ENCODE measurements at places on chromosomes 4 and X.

- DNase-seq: no peak
Measured at GRCh38 chr4:18012134-18012806, 9.3 kb downstream of the LCORL start.

GRCh38 chr4:77203380-77204197 is 46.6 kb downstream of the CCNG2 start:
- peak; percentile 33 for DNase-seq

GRCh38 chr4:104472766-104473165 is 21.9 kb downstream of the CXXC4 start:
- DNase-seq: no peak

DNA sequence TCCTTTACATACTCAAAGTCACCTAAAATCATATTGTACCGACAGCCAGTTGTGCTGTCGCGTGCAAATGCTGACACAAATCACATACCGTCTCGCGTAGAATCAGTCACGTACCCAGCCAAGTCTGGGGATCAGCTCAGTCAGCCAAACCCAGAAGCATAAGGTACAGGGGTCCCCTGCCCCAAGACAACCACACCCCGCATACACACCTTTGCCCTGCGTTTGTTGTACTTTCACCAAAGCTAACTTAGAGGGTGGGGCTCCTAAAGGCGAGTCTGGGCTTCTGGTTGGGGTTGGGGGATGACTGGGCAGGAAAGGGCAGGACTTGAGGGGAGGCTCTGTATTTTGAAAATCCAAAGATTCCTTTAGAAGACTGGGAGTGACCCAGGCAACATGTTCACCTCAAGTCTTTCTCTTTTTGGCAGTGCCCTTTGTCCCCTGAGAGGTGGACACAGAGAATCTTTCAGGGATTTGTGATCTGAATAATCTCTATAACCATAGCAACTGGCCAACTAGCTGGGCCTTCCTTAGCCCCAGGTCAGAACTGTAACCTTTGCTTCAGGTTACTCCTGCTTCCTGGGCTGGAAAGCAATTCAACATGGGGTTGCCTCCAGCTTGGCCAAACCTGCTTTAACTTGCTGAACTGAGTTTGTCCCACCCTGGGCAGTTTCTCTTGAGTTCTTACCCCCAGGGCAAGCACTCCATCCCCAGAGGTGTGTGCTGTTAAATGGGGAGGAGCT is 992 bp downstream of the GDPD2 start:
- no peak for DNase-seq

DNA sequence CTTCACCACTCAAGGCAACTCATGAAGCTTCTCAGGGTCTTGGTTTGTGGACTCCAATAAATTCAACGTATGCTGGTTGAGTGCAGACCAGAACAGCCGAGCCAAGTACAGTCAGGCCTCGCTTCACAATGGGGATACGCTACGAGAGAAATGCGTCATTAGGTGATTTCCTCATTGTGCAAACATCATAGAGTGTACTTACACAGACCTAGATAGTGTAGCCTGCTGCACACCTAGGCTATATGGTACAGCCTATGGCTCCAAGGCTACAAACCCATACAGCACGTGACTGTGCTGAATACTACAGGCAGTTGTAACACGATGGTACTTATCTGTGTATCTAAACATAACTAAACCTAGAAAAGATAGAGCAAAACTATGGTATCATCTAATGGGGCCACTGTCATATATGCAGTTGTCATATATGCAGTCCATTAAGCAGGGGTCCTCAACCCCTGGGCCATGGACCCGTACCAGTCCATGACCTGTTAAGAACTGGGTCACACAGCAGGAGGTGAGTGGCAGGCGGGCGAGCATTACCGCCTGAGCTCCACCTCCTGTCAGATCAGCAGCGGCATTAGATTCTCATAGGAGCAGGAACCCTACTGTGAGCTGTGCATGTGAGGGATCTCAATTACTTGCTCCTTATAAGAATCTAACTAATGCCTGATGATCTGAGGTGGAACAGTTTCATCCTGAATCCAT is 31.5 kb downstream of the RTL5 start:
- DNase-seq: no peak

DNA sequence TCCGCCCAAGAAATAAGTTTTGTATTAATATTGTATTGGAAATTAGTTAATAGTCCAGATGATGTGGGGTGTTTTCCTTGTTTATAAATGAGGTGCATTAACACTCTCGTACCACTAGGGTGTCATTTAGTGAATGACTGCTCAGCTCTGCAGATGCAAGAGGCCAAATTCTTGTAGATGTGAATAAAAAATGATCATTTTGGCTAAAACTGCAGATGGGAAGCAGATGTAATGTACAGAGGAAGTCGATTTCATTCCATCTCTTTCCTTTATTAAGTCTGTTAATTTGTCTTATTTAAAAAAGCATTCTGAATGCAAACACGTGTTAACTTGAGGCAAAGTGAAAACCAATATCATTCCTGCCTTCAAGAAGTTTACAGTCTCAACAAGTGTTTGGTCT is 108.1 kb downstream of the DHX15 start:
- no peak for DNase-seq

- DNase-seq: peak; percentile 58
Measured at GRCh38 chr4:140095694-140096482, 58.1 kb downstream of the MAML3 start.

GRCh38 chr4:73450398-73451004 is 14.5 kb downstream of the AFP start:
- DNase-seq: no peak

GRCh38 chr4:2798399-2799223 is 5.7 kb downstream of the SH3BP2 start:
- DNase-seq: no peak

GRCh38 chrX:39497702-39498265 is 600.0 kb downstream of the BCOR start:
- DNase-seq: no peak

GRCh38 chr4:10013722-10014121 is 7.6 kb downstream of the SLC2A9 start:
- no peak for DNase-seq

DNA sequence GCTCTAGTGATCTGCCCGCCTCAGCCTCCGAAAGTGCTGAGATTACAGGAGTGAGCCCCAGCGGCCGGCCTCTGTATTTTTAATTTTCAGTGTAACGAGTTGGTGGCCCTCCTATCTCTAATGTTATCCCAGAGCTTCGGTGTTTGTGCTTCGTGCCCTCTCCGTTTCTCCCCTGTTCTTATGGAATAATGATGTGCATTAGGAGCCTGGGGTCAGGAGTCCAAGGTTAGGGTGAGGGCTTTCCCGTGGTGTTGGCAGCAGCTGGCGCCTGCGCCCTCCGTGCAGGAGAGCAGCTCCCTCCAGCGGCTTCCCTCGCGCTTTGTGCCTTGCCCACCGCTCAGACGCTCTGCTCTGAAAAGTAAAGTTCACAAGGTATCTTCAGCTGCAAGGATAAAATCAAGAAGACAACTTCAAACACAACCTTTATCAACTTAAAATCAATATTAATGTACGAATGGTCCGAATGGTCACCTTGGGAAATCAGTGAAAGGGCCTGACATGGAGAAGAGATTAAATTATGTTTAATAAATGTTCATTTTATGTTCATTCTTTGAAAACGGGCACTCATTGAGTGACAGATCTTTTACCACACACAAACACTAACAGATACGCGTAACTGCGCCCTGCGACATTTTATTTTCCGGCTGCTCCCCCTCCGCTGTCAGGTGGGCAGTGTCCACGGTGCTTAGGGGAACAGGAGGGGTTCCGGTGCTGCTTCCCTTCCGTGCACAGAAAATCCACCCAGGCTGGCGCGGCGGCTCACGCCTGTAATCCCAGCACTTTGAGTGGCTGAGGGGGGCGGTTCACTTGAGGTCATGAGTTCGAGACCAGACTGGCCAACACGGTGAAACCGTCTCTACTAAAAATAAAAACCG is 62.4 kb downstream of the TRAPPC11 start:
- DNase-seq: peak; percentile 10

GRCh38 chr4:113086172-113086695 is 36.8 kb downstream of the ANK2 start:
- no peak for DNase-seq

DNA sequence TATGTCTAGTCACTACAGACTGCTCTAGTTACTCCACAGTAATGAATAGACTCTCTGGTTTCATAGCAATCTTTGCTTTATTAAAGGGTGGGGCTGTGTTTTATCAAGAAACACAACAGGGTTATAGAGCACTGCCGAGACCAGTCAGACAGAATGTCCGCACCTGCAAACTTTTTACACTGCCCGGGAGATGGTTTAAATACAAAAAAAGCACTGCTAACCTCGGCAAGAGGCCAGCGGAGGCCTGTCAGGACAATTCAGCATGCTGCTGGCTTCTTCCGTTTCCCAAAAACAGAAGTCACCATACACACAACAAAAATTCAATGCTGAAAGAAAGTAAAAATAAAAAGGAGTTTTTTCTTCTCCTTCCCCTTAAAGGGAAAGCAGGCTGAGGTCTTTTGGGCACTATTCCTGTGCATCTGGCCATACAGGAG is 67.4 kb downstream of the IRF2 start:
- no peak for DNase-seq

- DNase-seq: no peak
Measured at GRCh38 chr4:6953751-6954380, 44.2 kb downstream of the TBC1D14 start.
